OCI-LY7 (cell line): ENCODE measurements at places on chromosomes 7 and 10. TPM values are rescaled to one million over a fixed set of nuclear protein-coding genes. Genes with fewer than 3 reads are reported as not detected.

CFAP43 gene
- total RNA-seq: not detected in 2 replicates

TAS2R16 gene
- total RNA-seq: not detected in 2 replicates

AMZ1 gene
- total RNA-seq: 2.7 and 2.9 TPM in 2 replicates

DNA sequence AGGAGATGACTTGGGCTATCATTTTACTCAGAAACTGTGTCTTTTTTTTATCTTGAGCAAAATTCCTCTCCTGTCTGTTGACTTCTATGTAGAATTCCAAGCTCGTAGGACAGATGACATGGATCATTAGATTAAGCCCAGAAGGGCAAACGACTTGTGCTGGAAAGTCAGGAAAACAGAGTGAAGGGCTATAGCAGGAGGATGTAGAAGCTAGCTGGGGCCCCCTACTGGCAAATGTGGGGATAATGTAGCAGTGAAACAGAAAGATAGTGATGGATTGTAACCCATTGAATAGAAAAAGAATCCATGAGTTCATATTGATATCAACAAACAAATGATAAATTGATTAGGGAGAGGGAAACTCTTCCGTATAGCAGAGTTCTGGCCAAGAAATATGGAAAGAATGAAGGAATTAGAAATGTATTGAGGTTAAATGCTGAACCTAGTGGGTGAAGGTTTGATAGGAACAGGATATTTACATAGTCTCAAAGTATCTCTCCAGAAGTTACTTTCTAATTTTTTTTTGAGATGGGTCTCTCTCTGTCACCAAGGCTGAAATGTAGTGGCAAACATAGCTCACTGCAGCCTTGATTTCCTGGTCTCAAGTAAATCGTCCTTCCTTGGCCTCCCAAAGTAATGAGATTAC is 103.6 kb downstream of the LYZL1 start:
- peak; percentile 26 for DNase-seq

PNLIP gene
- not detected in 2 replicates for total RNA-seq

PPP1R17 gene
- total RNA-seq: not detected in 2 replicates

CARD11 gene
- total RNA-seq: 62.8 and 63.5 TPM in 2 replicates

DNA sequence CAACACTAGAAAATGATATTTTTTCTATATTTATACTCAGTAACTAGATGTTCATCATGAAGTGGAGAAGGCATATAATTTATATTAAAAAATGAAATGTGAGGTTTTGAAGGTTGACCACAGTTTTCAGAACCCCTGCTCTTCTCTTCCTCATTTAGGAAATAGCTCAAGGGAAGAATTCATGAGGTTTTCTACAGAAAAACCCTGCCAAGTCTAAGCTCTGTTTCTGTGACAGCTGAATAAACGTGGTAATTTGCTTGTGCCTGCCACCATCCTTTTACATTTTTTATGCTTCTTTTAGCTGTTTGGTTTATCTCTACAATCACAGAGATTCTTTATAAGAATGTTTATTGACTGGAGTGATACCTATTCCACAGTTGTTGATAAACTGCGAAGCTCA is 630.3 kb upstream of the POT1 start:
- DNase-seq: no peak

CACUL1 gene
- total RNA-seq: 27.6 and 31.2 TPM in 2 replicates

POLL gene
- 34.0 and 35.6 TPM in 2 replicates for total RNA-seq

DNA sequence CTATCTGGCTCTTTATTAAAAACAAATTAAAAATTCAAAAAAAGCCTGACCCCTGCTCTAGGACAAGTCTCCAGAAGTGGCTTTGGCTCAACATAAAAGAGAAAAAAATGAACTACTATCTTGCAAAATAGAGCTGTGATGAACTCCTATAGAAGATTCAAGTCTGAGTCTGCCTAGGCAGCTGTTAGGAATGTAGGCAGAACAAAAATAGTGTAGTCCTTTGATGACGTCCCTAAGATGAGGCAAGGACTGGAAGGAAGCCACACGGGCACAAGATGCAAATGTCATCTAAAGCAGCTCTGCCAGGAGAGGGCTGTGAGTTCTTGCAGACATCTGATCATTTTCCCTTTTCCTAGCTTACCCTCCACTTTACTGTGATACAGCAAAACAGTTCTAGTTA is 20.5 kb downstream of the ASNS start:
- DNase-seq: no peak

FAM13C gene
- not detected in 2 replicates for total RNA-seq

GRCh38 chr7:20330239-20330927 is at the start of gene ITGB8:
ITGB8 (plus strand) TSS chr7:20330900; CDS start chr7:20331807, 907 bp downstream.
- no peak for DNase-seq

DNA sequence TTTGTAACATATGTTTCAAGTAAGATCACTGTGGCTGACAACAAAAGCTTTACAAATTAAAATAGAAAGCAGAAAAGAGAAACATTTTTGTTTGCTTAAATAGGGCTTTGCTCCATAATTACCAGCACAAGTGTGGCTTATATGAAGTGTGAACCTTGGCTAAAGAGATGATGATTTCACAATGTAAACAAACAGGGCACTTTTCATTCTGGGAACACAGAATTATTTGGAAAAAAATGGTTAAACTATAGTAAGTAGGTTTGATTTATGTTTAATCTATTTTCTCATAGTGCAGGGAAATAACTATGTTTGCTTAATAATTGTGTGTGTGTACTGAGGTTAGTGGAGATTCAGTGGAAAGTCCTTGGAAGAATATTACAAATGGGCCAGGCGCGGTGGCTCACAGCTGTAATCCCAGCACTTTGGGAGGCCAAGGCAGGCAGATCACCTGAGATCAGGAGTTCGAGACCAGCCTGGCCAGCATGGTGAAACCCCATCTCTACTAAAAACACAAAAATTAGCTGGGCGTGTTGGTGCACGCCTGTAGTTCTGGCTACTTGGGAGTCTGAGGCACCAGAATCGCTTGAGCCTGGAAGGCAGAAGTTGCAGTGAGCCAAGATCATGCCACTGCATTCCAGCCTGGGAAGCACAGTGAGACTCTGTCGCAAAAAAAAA is 19.1 kb upstream of the OTUD1 start:
- no peak for DNase-seq

VAX1 gene
- total RNA-seq: not detected in 2 replicates

GRCh38 chr10:33418301-33418700 is 83.8 kb upstream of the NRP1 start:
- DNase-seq: no peak

DNA sequence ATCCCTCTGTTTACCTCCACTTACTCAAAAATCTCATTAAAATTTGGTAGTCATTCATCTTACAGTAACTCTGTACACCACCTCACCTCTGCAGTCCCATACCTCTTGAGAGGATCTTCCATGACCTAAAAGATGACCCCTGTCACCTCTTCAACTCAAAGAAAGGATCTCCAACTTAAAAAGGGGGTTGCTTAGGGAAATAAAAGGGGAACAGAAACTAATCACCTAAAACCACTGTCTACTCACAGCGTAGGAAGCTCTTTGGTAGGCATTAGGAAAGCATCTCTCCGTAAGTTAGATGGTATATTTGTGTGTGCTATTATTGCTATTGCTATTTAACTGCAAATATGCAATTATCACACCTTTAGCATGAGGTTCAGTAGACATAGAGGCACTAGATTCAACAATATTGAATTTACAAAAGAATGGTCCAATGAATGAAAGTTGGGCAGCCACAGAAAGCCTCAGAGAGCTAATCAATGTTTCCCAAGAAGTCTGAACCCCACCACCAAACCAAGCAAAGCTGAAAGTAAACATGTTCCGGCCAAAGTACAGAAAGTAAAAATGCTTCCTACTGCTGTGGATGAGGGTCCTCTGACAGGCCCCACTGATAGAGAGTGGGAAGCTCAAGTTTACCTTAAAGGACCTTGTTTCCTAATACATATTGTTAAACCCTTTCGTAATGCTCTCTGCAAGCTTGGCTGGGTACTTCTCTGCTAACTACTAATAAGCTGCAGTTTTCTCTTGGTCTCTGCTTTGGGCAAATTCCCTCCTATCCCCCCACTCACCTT is 105.8 kb downstream of the GRM8 start:
- no peak for DNase-seq

HELLS gene
- 174 and 190 TPM in 2 replicates for total RNA-seq

DNA sequence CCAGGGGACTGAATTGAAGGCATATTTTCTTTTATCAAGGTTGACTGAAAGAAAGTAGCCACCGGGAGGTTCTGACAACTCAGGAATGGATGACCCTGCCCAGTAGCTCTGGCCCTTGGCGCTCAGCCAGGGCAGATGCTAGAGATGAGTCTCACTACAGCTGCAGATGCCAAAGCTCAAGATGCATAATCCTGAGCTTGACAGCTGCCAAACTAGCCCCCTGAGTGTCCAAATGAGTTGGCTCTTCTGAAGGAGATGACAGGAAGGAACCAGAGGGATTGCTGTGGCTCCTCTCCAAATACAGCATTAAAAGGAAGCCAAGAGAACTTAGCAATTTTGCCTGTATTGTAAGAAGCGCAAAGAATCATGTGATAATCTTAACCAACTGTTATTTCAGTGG is 78.4 kb downstream of the NXPH1 start:
- DNase-seq: no peak

DNA sequence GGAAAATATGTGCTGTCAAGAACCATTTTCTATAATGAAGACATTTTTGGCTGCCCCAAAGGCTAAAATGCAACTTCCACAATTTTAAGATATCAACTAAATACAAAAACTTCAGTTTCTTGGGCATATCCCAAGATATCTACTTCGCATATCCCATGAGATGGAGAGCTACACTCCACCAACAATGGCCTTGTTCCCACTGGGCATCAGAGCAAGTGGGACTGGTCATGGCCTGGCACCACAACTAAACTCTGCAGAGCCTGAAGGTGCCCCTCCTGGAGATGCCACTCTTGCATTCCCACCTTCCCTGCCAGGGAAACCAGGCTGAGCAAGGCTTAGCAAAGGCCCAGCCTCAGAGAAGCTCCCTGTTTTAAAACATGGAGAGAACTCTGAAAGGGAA is 75.8 kb upstream of the LRRC17 start:
- DNase-seq: no peak

DNA sequence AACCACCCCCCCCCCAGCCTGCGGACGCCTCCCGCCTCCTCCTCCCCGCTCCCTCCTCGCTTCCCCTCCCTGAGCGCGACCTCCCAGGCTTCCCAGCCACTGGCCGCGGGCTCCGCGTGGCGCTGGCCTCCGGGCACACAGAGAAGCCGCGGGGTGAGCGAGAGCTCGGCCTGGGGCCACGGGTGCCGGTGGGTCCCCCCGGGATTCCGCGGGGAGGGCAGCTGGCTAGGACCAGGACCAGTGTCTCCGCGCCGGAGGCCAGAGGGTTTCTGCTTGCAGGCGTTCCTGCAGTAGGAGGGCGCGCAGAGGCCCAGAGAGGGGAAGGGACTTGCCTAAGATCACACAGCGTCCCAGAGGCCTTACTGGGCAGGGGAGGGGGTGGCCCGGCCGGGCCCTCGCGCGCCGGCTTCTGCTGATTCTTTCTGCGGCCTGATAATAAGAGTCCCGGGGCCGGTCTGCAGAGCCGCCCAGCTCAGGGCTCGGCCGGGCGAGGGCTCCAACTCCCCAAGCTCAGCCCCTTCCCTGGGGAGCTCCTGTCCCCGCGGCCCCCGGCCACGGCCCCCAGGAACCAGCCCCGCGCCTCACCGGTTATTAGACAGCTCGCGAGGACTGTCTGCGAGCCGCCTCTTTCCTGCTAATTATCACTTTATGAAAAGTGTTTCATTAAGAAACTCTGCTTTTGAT is 10.1 kb downstream of the UNCX start:
- no peak for DNase-seq

ANKRD61 gene
- 0.27 and 0.68 TPM in 2 replicates for total RNA-seq

- DNase-seq: no peak
Observed at GRCh38 chr10:13686331-13686752, 99.6 kb downstream of the PRPF18 start.

SFTPA2 gene
- not detected in 2 replicates for total RNA-seq

- no peak for DNase-seq
Observed at GRCh38 chr10:49171326-49172060, 16.7 kb downstream of the TMEM273 start.

- DNase-seq: no peak
Observed at GRCh38 chr7:152176797-152177196, 151.3 kb downstream of the GALNT11 start.

- DNase-seq: no peak
Observed at GRCh38 chr10:97056003-97056630, 129.6 kb downstream of the SLIT1 start.

- no peak for DNase-seq
Observed at GRCh38 chr10:117271427-117271826, 30.5 kb downstream of the SLC18A2 start.

GRCh38 chr10:34742456-34742855 is 72.6 kb downstream of the PARD3 start:
- DNase-seq: no peak

GRCh38 chr7:73717025-73717807 is 2.3 kb downstream of the STX1A start:
- DNase-seq: no peak

AKAP9 gene
- 38.1 and 43.0 TPM in 2 replicates for total RNA-seq

GRCh38 chr7:34846976-34847375 is 189.0 kb downstream of the NPSR1 start:
- no peak for DNase-seq

GIMAP5 gene
- total RNA-seq: not detected in 2 replicates

GRCh38 chr10:101066146-101066895 is 4.5 kb downstream of the KAZALD1 start:
- peak; percentile 71 for DNase-seq

- no peak for DNase-seq
Observed at GRCh38 chr10:15483215-15484075, 112.4 kb upstream of the FAM171A1 start.
